NCI-H1092 treated with DMSO at 0.1 percent for 48 hours (cell line): ENCODE measurements at places on chromosomes 3 and 15.

- no peak for DNase-seq
Measured at GRCh38 chr3:99803297-99803696, 14.4 kb upstream of the CMSS1 start.

DNA sequence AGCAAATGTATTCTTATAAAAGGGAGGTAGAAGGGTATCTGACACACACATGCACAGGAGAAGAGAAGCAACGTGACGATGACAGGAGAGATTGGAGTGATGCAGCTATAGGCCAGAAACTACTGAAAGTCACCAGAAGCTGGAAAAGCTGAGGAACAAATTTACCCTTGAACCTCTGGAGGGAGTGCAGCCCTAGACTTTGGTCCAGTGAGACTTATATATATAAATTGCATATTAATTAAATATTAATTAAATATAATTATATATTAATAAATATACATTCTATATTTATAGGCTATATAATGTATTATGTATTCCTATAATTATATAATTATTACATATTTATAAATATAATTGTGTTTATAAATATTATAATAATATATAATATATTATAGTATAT lies 96.5 kb upstream of the LMCD1 start:
- no peak for DNase-seq

- no peak for DNase-seq
Measured at GRCh38 chr3:183518491-183519251, 36.8 kb downstream of the KLHL6 start.

DNA sequence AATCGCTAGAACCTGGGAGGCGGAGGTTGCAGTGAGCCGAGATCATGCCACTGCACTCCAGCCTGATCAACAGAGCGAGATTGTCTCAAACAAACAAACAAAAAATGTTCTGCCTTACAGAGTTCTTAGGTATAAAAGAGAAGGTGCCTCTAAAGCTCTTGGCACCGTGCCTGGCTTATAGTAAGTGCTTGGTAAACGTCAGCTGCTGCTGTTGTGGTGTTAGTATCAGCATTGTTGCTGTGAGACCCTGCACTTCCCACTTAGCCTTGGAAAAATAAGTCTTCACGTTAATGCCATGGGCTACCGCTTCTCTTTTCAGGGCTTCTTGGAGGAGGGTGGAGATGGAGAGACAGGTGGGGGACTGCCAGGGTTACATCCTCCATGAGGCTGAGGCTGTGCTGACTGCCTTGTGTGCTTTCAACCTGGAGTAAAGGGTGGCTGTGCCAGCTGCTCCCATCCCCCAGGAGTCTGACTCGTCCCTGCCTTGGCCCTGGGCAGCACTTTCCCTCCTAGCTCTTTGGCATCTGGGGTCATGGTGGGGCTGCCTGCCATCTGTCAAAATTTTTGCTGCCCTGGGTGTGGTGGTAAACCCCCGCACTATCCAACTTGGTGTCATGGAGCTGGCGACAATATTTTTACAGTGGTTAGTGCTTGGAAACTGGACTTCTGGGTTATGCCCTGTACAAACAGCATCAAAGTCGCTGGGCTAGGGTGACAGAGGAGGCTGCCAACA lies 17.8 kb downstream of the FLNB start:
- DNase-seq, result peak; percentile 87

- no peak for DNase-seq
Measured at GRCh38 chr3:48151807-48152427, 36.3 kb downstream of the CDC25A start.

DNA sequence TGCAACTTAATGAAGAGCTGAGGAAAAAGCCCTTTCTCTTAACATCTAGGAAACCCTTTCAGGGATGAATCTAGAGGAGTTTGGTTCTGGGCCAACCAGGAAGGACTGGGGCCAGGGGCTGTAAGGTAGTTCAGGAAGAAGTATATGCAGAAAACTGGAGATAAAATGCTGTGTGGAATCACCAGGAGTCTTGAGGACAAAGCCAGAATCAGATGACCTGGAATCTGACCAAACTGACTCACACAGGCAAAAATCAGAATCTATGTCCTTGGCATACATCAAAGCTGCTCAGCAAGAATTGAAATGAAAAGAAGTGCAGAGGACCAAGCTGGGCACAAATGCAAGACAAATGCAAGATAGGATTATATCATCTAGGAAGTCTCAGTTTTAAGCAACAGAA lies 59.4 kb upstream of the ATP2C1 start:
- DNase-seq, result no peak

DNA sequence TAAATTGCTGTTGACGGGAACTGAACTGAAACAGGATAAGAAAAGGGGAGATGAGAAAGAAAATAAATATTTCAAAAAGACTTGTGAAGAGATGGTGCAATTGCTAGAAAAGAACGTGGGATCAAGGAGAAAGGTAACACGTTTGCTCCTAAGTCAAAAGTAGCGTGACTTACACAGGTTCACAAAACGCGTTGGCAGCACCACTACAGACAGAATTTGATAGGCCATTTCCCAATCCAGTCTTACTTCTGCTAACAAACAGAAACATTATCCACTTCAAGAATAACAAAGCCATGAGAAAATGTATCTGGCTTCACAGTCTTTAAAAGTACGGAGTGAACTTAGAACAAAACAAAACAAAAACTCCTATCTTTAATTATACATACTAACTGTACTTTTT lies 75.5 kb downstream of the DPH6 start:
- no peak for DNase-seq

GRCh38 chr3:130711565-130712324 lies 34.9 kb downstream of the PIK3R4 start:
- DNase-seq, result no peak

GRCh38 chr3:194141415-194142155 lies 5.6 kb downstream of the HES1 start:
- peak; percentile 95 for DNase-seq

GRCh38 chr3:124858275-124858674 lies 28.9 kb downstream of the ITGB5 start:
- no peak for DNase-seq

GRCh38 chr15:70343961-70344621 lies 246.4 kb upstream of the TLE3 start:
- peak; percentile 73 for DNase-seq

DNA sequence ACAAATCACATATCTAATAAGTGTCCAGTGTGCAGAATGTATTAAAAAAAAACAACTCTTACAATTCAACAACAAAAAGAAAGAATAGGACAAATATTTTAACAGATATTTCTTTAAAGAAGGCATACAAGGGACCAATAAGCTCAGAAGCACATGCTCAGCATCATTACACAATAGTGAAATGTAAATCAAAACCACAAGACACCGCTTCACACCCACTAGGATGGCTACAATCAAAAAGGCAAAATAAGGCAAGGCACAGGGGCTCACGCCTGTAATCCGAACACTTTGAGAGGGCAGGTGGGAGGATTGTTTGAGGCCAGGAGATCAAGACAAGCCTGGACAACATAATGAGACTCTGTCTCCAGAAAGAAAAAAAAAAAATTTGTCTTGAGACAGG lies 255.6 kb downstream of the MAGI1 start:
- no peak for DNase-seq

DNA sequence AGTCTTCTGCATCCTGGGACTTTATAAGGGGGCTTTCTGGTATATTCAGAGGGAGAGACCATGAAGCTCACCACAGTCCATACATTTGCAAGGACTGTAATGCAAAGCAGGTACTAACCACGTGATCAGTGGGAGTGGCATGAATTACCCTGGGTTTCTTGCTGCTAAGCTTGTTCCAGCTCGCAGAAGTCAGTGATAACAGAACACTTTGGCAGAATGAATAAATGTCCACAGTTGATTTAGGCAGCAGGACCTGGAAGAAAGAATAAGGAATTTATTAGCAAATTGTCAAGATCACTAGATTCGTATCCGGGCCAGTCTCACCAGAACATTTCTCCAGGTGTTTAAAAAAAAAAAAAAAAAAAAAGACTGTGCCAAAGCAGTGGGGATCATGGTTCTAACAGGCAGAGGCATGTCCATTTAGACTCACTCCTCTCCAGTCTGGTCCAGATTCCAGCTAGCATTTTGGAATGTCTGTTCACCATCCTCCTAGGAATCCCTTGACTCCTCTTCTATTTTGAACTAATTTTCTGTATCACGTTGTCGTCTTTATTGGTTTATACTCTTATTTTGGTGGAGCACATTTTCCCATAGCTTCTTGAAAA lies 24.5 kb downstream of the HHLA2 start:
- no peak for DNase-seq

GRCh38 chr3:17258823-17259436 lies 374.2 kb downstream of the PLCL2 start:
- peak; percentile 16 for DNase-seq

- no peak for DNase-seq
Measured at GRCh38 chr3:144097163-144097562, 125.5 kb downstream of the DIPK2A start.

DNA sequence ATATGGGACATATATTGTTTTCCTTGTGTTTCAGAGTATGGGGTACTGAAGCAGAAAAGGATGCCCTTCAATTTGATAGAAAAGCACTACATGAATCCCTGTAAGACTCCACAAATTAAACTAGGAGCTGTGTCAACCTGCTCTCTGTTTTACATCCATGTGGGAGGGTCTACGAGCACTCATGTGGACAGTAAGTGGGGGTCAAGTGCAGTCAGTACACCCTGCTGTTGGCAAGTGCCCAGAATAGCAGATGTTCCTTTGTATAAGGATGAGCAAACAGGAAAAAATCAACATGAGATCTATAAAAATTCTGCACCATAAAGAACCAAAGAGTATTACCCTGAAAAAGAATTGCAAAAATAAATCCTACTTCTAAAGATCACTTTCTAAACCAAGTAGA lies 659.9 kb downstream of the SI start:
- DNase-seq, result peak; percentile 99

- no peak for DNase-seq
Measured at GRCh38 chr15:90106522-90107117, 4.4 kb upstream of the IDH2 start.

- no peak for DNase-seq
Measured at GRCh38 chr3:57557085-57557537, 1.0 kb downstream of the PDE12 start.

DNA sequence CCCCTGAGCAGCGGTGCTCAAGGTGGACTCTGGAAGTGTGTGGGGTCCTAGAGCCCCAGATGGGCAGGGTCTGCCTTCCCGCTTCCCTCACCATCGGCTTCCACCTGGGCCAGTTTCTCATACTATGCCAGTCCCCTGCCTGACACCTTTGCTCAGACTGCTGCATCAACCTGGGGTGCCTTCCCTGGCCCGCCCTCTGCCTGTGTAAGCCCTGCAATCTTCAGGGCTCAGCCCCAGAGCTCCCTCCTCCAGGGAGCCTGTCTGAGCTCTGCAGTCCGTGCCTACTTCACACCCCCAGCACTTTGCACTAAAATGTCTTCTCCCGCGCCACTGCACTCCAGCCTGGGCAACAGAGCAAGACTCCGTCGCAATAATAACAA lies 13.1 kb downstream of the CSK start:
- DNase-seq, result no peak

- peak; percentile 88 for DNase-seq
Measured at GRCh38 chr3:161559177-161559998, 62.8 kb downstream of the OTOL1 start.

DNA sequence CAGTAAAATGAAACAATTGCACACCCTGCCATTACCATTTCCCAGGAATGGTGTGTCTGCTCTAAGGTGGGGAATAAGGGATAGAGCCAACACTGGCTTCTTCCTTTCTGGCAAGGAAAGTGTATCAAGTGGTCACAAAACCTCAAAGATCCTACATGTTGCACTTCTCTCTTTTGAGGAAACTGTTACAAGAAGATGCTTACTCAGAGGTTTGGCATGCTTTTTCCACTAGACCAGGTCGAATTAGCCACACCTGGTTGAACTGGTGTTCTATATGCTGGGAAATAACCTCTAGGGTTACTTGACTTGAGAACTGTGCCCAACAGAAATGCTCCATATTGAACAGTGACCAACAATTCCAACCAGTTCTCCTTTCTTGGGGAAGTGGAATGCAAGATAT lies 102.9 kb downstream of the LRRN1 start:
- no peak for DNase-seq

DNA sequence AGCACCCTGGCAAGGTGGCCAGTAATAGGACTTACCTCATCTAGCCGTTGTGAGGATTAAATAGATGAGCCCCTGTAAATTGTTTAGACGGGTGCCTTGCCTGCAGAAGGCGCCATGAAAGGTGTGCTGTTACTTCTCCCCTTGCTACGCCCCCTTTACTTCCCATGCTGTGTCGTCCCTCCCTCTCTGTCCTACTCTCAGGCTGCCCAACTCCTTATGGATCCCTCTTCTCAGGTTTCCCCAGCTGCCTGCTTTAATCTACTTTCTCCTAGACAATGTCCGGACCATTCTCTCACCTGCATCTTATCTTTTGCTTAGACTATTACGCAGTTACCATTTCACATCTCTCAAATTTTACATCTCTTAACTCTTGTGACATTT lies 1.7 kb upstream of the FBXW12 start:
- no peak for DNase-seq

GRCh38 chr15:77595231-77595630 lies 37.5 kb downstream of the LINGO1 start:
- no peak for DNase-seq

DNA sequence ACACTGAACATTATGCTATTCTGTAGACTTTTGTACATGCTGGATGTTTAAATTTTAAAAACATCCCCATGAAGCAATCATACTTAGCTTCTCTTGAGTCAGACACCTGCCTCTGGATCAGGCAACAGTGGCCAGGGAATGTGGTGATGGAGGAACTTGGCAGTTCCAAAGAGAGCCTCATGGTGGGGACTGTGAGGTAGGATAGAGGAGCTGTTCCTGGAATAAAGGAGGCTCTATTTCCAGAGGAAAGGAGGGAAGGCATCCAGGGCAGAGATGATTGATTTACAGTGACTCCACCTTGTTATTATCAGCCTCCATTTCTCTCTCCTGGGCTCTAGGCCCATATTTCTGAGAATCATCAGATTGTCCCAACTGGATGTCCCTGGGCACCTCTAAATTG lies 35.0 kb upstream of the ABHD17C start:
- peak; percentile 19 for DNase-seq

DNA sequence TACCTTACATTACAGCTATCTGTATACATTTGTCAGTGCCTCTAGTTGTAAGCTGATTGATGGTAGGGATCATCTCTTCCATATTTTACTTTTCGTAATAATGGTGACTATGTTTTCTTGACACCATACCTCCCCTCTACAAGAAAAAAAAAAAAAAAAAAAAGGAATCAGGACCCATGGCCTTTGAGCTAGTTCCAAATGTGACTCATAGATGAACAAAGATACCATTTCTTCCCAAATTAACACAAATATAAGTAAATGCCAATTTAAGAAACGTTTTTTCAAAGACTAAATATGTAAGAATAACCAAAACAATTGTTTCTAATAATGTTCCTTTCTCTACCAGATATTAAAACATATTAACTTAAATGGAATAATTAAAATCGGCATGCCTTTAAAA lies 23.1 kb downstream of the UBE3A start:
- no peak for DNase-seq

- no peak for DNase-seq
Measured at GRCh38 chr15:63672775-63673174, 75.6 kb downstream of the FBXL22 start.

DNA sequence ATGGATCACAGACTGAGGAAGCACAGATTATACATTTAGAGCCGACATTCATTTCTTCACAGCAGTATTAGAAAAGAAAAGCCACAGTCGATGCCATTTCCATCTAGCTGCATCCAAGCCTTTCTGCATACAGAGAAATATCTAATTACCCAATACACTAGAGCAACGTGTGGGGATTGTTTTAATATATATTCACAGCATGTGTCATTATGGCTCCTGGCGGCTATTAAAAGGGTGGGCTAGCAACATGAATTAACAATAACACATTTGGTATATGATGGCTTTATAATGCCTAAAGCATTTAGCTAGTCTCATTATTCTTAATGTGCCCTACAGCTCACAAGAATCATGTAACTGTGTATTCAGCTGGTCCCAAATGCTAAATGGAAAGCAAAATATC lies 1030.5 kb downstream of the FHIT start:
- DNase-seq, result no peak
